ENCODE measurements at places on chromosomes 2 and 18.

GRCh38 chr18:67525328-67526099, 9.0 kb upstream of the DSEL start:
- peak; percentile 98 for DNase-seq

DNA sequence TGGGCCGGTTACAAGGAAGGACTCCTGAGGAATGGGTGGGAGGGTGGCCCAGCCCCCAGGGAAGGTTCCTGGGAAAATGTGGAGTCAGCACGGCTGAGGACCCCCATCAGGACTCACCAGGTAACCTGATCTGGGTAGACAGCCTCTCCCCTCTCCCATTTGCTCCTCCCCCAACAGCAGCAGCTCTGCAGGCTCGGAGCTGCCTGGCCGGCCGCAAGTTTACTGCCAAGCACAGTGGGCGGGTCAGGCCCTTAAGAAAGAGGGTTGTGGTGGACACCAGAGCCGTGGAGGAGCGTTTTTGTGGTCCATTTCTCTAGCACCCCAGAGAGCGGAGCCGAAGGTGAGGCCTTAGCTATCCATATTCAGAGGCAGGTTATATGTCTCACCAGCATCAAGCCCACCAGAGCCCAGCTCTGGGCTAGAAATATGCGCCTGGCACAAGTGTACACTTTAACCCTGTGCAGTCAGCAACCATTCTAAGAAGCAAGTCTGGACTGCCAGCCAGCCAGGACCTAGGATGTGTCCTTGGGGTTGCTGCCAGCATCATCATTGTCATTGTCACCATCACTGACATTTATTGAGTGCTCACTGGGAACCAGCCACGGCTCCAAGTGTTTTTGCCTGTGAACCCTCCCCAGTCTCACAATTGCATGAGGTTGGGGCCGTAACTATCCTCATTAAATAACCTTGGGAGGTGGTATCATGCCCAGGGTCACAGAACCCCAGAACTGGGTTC, 190.1 kb downstream of the KLHL29 start:
- no peak for DNase-seq

DNA sequence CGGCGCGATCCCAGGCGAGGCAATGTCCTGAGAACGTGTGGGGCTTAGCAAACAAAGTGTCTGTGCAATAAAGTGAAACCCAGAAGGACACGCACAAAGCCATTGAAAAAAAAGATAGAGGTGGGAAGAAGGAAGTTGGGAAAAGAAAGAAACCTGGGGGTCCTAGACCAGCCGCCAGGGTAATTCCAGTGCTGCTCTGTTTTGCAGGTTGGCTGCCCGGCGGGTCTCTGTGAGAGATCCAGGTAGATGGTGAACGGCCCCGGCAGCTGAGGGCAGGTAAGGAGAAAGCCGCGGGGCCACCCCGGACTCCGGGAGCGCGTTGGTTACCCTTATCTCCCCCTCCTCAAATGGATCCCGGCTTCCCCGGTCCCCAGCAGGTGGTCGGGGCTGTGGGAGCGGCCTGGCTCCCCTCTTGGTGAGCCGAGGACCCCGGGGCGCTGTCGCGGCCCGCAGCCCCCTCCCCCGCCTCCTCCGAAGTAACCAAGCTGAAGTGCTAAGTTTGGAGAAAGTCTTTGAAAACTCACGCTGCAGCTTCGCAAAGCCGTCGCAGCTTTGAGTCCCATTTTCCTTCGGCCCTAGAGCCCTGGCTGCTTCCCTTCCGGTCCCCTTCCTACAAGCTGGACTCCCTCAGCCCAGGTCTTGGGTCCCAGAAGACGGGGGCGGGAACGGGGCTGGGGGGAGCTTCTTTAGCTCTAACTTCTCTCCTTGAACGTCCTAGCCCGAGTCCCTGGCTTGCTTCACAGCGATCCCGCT, 588 bp downstream of the OTX1 start:
- DNase-seq = no peak

GRCh38 chr2:225662101-225662500, 262.6 kb downstream of the NYAP2 start:
- DNase-seq = no peak

GRCh38 chr2:163733301-163733938, 2.4 kb downstream of the FIGN start:
- DNase-seq = no peak

GRCh38 chr2:100291152-100291970, 30.9 kb downstream of the LONRF2 start:
- peak; percentile 95 for DNase-seq

- peak; percentile 98 for DNase-seq
These were observed 39.9 kb upstream of the CDC42EP3 start for GRCh38 chr2:37711308-37711731.

- peak; percentile 92 for DNase-seq
These were observed 111.4 kb downstream of the FEZ2 start for GRCh38 chr2:36486521-36487044.

DNA sequence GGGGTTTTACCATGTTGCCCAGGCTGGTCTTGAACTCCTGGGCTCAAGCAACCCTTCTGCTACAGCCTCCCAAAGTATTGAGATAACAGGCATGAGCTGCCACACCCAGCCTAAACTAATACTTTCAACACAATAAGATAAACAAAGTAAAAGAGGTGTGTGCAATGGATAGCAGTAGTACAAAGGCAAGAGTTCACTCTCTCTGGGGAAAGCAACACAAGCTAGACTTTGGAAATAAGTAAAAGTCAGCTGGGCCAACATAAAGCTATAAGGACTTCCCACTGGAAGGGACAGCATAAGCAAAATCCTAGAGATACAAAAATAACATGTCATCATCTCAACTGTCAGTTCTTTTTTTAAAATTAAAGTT, 5.2 kb upstream of the NOSTRIN start:
- no peak for DNase-seq

- no peak for DNase-seq
These were observed 9.5 kb downstream of the INPP1 start for GRCh38 chr2:190352668-190353536.

DNA sequence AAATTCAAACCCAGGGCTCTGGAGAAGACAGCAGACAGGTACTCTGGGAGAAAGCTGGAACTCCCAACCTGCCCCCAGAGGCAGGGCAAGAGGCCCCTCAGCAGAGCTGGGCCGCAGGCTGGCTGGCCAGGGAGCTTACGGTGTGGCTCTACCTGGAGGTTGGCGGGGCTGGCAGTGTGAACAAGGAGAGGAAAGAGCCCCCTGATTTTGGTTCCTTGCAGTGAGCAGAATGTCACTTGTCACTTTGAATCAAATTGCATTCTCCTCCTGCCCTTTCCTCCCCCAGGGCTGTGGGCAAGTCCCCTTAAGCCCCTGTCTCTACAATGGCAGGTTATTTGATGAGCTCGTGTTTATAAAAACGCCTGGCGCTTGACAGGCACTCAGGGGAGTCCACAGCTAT, 32.6 kb downstream of the MYO7B start:
- no peak for DNase-seq

DNA sequence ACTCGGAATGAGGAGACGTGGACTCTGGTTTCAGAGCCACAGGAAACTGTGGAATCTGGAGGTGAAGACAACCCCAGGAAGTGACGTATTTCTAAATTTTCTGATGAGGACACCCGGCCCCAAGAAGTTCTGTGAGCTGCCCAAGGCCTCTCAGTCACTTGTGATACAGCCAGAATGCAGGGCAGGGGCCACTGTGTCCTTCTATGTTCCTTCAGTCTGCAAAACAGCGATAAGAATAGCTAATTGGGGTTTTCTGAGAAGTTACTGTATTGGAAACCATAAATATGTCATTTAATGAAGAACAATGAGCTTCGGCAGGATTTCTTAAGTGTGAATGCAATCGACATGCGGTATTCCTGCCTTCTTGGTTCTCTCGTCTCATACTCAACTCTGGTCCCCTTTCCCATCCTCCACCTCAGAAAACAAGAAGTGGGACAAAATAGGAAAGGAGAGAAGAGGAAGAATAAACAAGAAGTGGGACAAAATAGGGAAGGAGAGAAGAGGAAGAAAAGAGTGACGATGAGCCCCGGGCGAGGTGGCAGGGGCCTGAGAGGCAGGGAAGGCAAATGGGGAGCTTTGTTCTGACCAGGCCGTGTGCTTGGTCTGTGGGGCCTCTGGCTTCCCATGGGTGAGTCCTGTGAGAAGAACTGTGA, 282.0 kb upstream of the REV1 start:
- DNase-seq = no peak

GRCh38 chr2:57049273-57049672, 865.5 kb downstream of the CCDC85A start:
- DNase-seq = no peak

GRCh38 chr18:58152891-58153290, 108.9 kb downstream of the NEDD4L start:
- DNase-seq = no peak

DNA sequence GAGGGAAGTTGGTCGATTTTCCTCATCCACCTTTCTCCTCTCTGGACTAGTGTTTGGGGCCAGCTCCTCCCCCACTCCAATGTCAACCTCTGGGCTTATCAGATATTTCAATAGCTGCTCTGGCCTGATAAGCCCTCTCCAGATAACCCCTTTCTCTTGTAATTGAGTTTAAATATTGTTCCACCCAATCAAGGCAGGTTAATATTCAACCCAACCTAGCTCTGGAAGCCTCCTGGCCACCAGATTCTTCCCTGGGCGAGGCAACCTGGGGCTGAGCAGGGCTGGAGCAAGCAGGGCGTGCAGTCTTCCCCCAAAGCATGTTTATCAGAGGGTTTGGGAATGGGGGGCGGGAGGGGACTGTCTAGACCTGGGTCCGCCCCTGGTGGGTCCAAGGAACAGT, 73.8 kb downstream of the TFCP2L1 start:
- DNase-seq = no peak

GRCh38 chr18:74774486-74774885, 176.8 kb downstream of the ZNF407 start:
- no peak for DNase-seq

- no peak for DNase-seq
These were observed 22.1 kb downstream of the TYMS start for GRCh38 chr18:679516-679915.

DNA sequence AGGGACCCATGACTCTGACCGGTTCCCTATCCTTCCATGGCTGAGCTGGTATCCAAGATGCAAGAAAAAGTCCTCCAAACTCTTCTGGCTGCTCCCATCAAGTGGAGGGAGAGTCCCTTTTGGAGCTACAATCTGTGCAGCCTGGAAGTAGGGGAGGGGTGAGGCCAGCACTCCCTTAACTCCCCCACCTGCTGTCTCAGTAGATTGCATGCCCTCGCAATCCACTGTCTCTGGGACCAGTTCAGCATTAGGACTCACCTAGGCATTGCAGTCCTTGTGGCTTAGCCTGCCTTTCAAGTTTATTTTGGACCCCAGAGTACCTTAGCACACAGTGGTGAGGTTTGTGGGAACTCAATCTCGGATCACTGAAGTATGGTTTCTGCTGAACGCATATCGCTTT, 14.2 kb upstream of the FMNL2 start:
- no peak for DNase-seq

DNA sequence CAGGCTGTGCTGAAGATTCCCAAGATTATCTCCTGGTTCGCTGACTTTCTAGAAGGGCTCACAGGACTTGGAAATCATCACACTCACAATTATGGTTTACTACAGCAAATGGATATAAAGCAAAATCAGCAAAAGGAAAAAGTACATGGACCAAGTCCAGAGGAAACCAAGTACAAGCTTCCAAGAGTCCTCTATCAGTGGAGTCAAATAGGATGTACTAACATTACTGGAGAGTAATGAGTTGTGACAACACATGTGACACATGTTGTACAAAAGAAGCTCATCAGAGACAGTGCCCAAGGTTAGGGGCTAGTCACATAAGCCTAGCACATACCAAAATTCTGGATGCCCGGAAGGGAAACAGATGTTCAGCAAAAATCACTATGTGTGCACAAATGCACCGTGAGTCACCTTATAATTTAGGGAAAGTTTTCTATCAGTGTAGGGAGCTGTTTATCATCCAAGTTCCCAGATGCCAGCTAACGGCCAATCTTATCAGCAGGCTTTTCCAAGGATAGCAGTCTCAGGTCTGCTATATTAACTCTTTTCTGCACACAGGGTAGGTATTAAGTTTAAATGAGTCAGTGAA, 9.5 kb downstream of the TMEM237 start:
- DNase-seq = peak; percentile 49

DNA sequence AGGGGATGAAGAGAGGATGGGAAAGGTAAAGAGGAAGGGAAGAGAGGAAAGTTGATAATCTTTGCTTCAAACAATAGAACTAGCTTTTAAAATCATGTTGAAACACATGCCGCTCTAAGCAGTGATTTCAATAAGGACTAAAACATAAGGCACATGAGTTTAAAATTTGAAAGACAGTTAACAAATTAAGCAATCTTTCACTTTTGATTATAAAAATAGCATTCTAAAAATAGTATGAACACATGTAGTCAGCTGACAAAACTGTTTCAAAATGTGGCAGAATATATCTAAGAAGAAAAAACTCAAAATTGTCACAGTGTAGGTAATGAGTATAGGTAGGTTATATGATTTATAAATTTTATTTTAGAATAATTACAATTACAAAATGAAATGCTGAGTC, 25.3 kb downstream of the PSME4 start:
- no peak for DNase-seq

DNA sequence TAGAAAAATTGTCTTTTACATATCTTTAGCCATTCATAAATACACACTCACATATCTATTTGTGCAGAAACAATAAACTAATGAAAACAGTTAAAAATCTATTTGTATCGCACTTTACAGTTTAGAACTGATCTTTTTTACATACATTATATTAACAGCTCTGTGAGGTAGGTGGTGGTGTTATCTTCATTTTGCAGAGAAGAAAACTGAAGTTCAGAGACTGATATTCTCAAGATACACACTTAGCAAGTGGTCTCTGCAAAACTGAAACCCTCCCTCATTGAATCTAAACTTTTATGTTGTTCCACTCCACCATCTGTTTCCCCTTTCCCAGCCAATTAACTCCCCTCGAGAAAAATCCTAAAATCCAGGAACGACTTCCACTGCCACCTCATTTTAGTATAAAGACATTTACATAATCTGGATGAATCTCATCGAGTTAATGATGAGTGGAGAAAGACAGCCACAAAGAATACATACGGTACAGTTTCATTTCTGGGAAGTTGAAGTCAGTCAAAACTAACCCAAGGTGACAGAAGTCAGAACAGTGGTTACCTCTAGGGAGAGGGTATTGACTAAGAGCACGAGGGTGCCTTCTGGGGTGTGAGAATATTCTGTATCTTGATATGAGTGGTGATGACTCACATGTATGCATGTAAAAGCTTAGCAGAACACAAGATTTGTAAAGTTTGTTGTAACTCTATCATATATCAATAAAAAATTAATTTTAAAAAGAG, 524.2 kb upstream of the TCF4 start:
- DNase-seq = peak; percentile 52
